ENCODE measurements at places on chromosomes 3 and 15. TPM values are rescaled to one million over a fixed set of nuclear protein-coding genes. Genes with fewer than 3 reads are reported as not detected.

DNA sequence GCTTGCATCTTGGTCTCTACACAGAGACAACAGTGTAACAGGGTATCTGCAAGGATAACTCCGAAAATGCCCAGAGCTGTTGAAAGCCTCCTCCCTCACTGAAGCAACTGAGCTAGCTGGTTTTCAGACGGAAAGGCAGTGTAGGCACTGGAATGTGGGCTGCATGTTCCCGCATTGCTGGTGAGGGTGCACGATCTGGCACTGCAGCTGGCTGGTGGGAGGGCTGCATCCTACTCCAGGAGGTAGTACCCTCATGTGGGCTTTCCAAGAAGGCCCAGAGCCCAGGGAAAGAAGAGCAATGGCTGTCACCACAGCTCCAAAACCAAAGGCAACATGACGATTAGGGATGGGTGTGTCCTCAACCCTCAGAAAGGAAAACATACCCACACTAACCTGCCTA lies 28.7 kb upstream of the RPS17 start:
- DNase-seq = no peak
- H3K27ac ChIP-seq = no peak overlapping the region
- H3K27me3 ChIP-seq = peaks cover 6% of the 10 kb centered on the region
- H3K4me1 ChIP-seq = peaks cover 1% of the 10 kb centered on the region

The NEDD4 gene
- total RNA-seq = 13.3 TPM

The CYP8B1 gene
- total RNA-seq = not detected

GRCh38 chr15:84603630-84604379 lies 3.0 kb downstream of the ZSCAN2 start:
- peaks cover 53% of the 10 kb centered on the region for H3K4me1 ChIP-seq
- peaks cover 27% of the 10 kb centered on the region for H3K36me3 ChIP-seq
- no peaks in the 10 kb centered on the region for H3K27me3 ChIP-seq
- H3K4me3 ChIP-seq = no peak overlapping the region

DNA sequence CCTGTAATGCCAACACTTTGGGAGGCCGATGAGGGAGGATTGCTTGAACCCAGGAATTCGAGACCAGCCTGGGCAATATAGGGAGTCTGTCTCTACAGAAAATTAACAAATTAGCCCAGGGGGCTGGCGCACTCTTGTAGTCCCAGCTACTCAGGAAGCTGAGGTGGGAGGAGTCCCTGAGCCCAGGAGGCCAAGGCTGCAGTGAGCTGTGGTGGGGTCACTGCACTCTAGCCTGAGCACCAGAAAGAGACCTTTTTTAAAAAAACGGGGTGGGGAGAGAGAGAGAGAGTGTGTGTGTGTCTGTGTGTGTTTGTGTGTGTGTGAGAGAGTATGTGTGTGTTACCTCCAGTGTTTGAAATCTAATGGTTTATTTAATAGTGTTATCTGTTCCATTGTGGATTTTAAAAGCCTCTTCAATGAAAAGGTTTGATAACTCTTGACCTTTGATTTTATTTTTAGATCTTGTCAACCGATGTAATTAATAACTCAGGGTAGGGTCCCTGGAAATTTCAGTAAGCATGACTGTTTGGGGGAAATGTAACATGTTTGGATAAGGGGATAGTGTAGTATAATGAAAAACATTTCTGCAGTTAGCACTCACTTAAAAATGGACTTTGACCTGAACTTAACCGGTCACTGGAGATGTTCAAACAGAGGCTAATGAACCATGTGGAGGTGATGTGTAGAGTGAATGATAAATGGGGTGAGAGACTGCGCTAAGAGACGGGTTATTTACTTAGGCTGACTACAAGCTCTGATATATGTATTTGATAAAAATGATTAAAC lies 29.7 kb downstream of the LRCH3 start:
- no peak for DNase-seq
- H3K4me1 ChIP-seq = no peaks in the 10 kb centered on the region
- H3K36me3 ChIP-seq = peaks cover 12% of the 10 kb centered on the region
- no peak overlapping the region for H3K4me3 ChIP-seq
- no peaks in the 10 kb centered on the region for H3K27me3 ChIP-seq
- no peak overlapping the region for H3K27ac ChIP-seq

DNA sequence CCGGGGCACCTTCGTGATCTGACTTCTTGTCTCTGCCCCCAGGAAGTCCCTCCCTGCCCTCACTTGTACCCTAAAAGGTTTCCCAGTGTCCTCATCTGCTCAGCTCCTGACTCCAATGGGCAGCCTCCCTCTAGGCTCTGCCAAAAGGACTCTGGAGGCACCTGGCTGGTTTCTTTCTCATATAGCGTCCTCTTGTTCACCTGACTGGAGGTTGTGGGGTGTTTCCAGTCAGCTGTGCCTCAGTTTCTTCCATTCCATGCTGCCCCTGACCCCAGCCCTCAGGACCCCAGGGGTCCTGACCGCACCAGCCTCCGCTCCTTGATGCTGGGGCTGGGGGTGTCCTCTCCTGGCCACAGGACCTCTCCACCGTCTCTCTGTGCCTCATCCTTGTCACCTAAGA lies 2.5 kb downstream of the PRR23E start:
- H3K4me3 ChIP-seq = no peak overlapping the region
- no peaks in the 10 kb centered on the region for H3K4me1 ChIP-seq
- no peak overlapping the region for H3K27ac ChIP-seq
- peaks cover 11% of the 10 kb centered on the region for H3K27me3 ChIP-seq
- no peaks in the 10 kb centered on the region for H3K36me3 ChIP-seq

GRCh38 chr15:100463515-100463914 lies 65.2 kb downstream of the CERS3 start:
- H3K4me1 ChIP-seq = peaks cover 11% of the 10 kb centered on the region
- peaks cover 5% of the 10 kb centered on the region for H3K36me3 ChIP-seq
- DNase-seq = no peak
- H3K27ac ChIP-seq = no peak overlapping the region
- H3K4me3 ChIP-seq = no peak overlapping the region

DNA sequence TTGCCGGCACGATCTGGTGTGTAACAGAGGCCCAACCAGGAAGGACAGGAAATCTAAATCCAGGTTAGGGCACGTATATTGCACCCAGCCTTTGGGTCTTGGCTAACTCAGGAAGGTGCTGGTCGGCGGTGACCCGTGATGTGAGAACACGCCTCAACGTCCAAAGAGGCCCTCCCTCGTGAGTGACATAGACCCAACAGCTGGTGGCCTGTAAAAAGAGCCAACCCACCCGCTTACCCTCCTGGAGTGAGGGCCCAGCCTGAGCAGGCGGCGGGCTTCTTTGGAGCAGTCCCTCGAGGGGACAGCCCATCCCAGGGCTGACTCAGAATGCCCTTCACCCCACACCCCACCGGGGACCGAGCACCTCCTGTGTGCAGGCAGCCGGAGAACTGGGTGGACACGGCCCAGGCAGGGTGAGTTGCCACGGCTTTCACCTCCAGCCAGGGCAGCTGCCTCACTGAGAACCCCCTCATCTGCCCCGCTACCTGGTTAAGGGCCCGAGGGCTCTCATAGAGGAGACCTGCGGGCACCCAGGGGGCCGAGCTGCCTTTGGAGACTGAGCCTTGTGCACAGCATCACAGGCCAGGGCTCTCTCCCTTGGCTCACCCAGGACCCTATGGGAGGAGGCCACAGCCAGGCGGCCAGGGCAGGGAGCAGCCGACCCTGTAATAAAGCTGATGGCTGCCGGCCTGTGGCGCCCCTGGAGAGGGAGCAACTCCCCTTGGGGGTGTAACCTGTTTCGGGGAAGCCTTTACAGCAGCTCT lies 41.8 kb downstream of the ZNF710 start:
- no peaks in the 10 kb centered on the region for H3K27me3 ChIP-seq
- DNase-seq = no peak
- H3K4me3 ChIP-seq = no peak overlapping the region
- peaks cover 29% of the 10 kb centered on the region for H3K4me1 ChIP-seq
- peaks cover 5% of the 10 kb centered on the region for H3K36me3 ChIP-seq
- H3K27ac ChIP-seq = no peak overlapping the region

The MTHFS gene
- 33.3 TPM for total RNA-seq

DNA sequence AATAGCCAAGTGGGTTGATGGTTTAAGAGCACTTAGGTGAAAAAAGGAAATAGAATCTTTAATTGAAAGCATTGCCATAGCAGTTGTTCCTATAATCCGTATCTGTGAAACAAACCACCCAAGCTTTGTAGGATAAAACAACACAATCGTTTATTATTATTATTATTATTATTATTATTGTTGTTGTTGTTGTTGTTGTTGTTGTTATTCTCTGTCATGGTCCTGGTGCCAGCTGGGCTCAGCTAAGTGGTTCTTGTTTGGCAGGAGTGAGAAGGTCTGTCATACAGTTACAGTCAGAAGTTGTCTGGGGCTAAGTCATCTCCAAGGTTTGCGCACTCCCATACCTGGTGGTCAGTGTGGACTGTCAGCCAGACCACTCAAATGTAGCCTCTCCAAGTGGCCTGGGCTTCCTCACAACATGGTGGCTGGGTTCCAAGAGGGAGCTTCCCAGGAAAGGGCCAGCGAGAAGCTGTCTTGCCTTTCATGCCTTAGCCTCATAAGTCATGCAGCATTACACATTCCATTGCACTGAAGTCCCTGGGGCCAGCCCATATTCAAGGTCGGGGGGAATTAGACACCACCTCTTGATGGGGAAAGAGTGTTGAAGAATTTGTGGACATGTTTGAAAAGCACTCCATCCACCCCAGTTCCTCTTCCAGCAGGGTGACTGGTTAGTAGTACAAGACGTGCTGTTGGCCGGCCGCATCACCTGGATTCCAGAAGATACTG lies 54.3 kb upstream of the FGD5 start:
- H3K27ac ChIP-seq = no peak overlapping the region
- H3K4me1 ChIP-seq = peaks cover 4% of the 10 kb centered on the region
- no peaks in the 10 kb centered on the region for H3K36me3 ChIP-seq
- DNase-seq = no peak
- H3K27me3 ChIP-seq = no peaks in the 10 kb centered on the region

- no peak overlapping the region for H3K27ac ChIP-seq
- H3K4me3 ChIP-seq = no peak overlapping the region
- peaks cover 15% of the 10 kb centered on the region for H3K4me1 ChIP-seq
- no peak for DNase-seq
Observed at GRCh38 chr3:51580418-51580817, 41.9 kb downstream of the RAD54L2 start.

The SLC27A2 gene
- 16.0 TPM for total RNA-seq

DNA sequence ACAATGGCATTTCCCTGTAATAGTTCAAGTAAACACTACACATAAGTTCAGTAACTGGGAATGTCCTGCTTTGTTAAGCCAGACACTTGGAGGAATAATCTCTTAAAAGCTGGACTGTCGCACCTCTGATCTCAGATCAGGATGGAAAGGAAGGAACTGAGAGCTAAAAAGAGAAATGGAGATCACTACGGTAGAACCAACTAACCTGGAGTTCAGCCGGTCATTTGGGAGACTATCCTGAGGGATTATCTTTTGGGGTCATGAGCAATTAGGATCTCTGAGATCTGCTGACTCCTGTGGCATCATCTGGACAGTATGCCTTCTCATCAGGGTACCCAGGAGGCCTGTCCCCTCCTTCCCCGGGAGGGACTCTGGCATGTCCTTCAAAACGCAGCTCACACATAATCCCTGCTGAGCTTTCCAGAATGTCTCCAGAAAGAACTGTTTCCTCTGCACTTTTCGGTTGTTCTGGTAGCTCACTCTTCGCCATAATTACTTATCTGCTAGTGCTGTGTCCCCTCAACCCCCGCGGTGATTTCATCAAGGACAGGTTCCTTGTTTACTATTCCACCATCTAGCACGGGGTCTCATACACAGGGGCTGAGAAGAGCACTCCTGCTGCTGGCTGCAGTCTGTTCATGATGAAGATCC lies 115.6 kb downstream of the SENP2 start:
- H3K4me3 ChIP-seq = no peak overlapping the region
- DNase-seq = no peak
- no peak overlapping the region for H3K27ac ChIP-seq
- no peaks in the 10 kb centered on the region for H3K36me3 ChIP-seq
- peaks cover 14% of the 10 kb centered on the region for H3K27me3 ChIP-seq
- no peaks in the 10 kb centered on the region for H3K4me1 ChIP-seq

The HERC2 gene
- 28.1 TPM for total RNA-seq

The ANKUB1 gene
- total RNA-seq = not detected

Data from activated naive CD8-positive, alpha-beta T cell treated with anti-CD3 and anti-CD28 coated beads for 36 hours (primary cell).